ENCODE measurements at places on chromosomes 7 and 10. TPM values are rescaled to one million over a fixed set of nuclear protein-coding genes. Genes with fewer than 3 reads are reported as not detected.
A peak's percentile ranks its signal among the peaks of the same experiment; 100 is the strongest.

DNA sequence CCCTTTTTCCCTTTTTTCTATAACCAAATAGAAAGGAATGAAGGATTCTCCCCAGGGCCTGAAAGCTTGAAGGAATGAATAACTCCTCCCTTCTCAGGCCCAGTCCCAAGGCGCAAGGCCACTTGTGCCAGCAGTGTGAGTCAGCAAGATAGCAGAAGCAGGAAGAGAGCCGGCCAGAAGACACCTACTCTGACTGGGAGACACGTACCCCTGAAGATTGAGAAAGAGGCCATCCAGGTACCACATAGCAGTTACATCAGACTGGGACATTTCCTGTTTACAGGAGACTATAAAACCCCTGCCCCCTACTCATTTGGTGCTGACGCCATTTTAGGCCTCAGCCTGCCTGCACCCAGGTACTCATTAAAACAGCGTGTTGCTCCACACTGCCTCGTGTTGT lies 65.5 kb downstream of the LRRC17 start:
- H3K4me3 ChIP-seq: no peak overlapping the region
- no peaks in the 10 kb centered on the region for H3K4me1 ChIP-seq

- peaks cover 2% of the 10 kb centered on the region for H3K4me1 ChIP-seq
- H3K4me3 ChIP-seq: no peak overlapping the region
- no peak overlapping the region for H3K27ac ChIP-seq
- DNase-seq: no peak
- peaks cover 2% of the 10 kb centered on the region for H3K36me3 ChIP-seq
- peaks cover 71% of the 10 kb centered on the region for H3K27me3 ChIP-seq
Observed at GRCh38 chr7:8441106-8441965, 7.9 kb downstream of the NXPH1 start.

DNA sequence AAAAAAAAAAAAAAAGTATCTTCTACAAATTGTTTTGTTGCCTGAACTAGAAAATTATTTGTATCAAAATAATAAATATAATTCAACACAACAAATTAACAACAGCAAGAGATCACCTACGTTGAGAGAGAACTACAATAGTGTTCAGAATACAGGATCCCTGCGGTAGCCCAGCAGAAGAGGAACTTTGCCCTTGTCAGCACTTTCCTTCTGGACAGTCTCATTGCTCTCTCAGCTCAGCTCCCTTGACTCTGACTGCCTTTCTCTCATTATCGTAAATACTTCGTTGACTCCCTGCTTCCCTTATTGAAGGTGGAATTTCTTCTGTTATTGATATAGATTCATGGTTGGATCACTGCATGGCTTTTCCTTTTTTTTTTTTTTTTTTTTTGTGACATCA lies 469.5 kb upstream of the VSTM2A start:
- no peak for DNase-seq
- no peak overlapping the region for H3K27ac ChIP-seq
- H3K4me1 ChIP-seq: no peaks in the 10 kb centered on the region
- H3K4me3 ChIP-seq: no peak overlapping the region
- H3K27me3 ChIP-seq: no peaks in the 10 kb centered on the region
- H3K36me3 ChIP-seq: no peaks in the 10 kb centered on the region

GRCh38 chr7:27202862-27203134 lies 2.9 kb upstream of the HOXA13 start:
- no peak for DNase-seq
- peaks cover 5% of the 10 kb centered on the region for H3K36me3 ChIP-seq
- H3K27me3 ChIP-seq: peaks cover 84% of the 10 kb centered on the region
- peaks cover 13% of the 10 kb centered on the region for H3K4me1 ChIP-seq
- no peak overlapping the region for H3K4me3 ChIP-seq

DNA sequence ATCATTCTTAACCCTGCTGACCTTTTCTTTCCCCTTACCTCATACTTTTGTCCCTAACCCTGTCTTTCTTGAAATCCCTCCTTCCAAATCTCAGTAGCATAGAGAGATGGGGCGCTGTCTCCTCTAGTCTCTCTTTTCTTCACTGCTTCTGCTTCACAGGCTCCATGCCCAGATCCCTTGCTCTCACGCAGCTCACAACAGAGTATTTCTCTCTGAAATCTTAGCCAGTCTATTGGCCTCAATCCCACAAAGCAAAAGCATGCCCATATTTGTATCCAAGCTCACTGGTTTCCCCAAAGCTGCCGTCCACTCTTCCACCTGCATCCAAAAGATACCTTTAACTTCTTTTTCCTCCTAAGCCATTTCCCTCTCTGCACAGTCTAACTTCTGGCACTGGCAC lies 526.8 kb downstream of the PLXDC2 start:
- H3K4me3 ChIP-seq: no peak overlapping the region
- H3K4me1 ChIP-seq: no peaks in the 10 kb centered on the region
- H3K27ac ChIP-seq: no peak overlapping the region
- H3K36me3 ChIP-seq: no peaks in the 10 kb centered on the region
- H3K27me3 ChIP-seq: no peaks in the 10 kb centered on the region

- no peak overlapping the region for H3K4me3 ChIP-seq
- no peaks in the 10 kb centered on the region for H3K27me3 ChIP-seq
- H3K4me1 ChIP-seq: peaks cover 21% of the 10 kb centered on the region
- H3K36me3 ChIP-seq: peaks cover 7% of the 10 kb centered on the region
- no peak for DNase-seq
Observed at GRCh38 chr7:148935451-148935850, 51.4 kb upstream of the EZH2 start.

GRCh38 chr7:114218283-114218682 lies 196.3 kb upstream of the FOXP2 start:
- H3K4me3 ChIP-seq: no peak overlapping the region
- no peak for DNase-seq
- H3K36me3 ChIP-seq: no peaks in the 10 kb centered on the region

GRCh38 chr7:25894002-25894901 lies 257.7 kb upstream of the NFE2L3 start:
- peak; percentile 76 for DNase-seq
- H3K4me1 ChIP-seq: peaks cover 25% of the 10 kb centered on the region
- H3K27me3 ChIP-seq: peaks cover 20% of the 10 kb centered on the region
- H3K27ac ChIP-seq: no peak overlapping the region
- H3K4me3 ChIP-seq: peak overlapping the region; percentile 75
- peaks cover 2% of the 10 kb centered on the region for H3K36me3 ChIP-seq

- H3K4me1 ChIP-seq: peaks cover 65% of the 10 kb centered on the region
- no peaks in the 10 kb centered on the region for H3K27me3 ChIP-seq
- H3K27ac ChIP-seq: peak overlapping the region; percentile 99
- H3K4me3 ChIP-seq: peak overlapping the region; percentile 100
- DNase-seq: peak; percentile 73
Observed at GRCh38 chr7:142796501-142797390, 26.0 kb downstream of the PRSS2 start.

DNA sequence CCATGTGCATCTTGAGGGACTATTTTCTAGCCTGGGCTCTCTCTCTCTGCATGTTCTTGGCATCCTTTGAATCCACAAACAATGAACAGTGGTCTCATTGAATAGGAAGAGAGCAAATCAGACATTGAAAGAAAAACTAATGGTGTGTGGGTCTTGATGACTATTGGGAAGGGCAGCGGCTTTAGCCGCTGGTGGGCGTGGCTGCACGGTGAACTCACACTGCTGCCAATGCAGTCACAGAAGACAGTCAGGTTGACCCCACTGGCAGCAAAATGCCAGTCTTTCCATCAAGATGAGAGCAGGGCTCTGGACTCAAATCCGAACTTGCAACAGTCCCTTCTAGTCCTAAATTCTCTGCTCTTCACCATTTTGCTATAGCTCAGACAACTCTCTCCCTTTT lies 91.0 kb downstream of the ADARB2 start:
- DNase-seq: no peak
- no peak overlapping the region for H3K4me3 ChIP-seq
- H3K36me3 ChIP-seq: no peaks in the 10 kb centered on the region
- no peak overlapping the region for H3K27ac ChIP-seq

DNA sequence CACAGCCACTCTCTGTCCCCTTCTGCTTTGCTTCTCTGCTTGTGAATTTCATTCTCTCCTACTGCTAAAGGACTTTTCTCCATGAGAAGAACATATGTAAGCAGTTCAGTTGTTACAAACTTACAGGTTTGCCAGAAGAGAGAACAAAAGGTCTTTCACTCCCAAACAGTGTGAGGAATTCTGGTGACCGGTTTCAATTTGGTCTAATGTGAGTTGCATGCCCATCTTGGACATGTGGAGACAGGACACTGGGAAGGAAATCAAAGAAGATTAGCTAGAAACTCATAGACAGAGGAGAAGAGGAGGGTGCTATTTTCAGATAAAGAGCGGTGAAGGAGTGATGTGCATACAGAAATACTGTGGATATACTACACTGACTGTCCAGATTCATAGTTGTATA lies 209.5 kb upstream of the INHBA start:
- no peaks in the 10 kb centered on the region for H3K4me1 ChIP-seq
- H3K27me3 ChIP-seq: peaks cover 14% of the 10 kb centered on the region
- no peak for DNase-seq
- no peaks in the 10 kb centered on the region for H3K36me3 ChIP-seq
- H3K27ac ChIP-seq: no peak overlapping the region

DNA sequence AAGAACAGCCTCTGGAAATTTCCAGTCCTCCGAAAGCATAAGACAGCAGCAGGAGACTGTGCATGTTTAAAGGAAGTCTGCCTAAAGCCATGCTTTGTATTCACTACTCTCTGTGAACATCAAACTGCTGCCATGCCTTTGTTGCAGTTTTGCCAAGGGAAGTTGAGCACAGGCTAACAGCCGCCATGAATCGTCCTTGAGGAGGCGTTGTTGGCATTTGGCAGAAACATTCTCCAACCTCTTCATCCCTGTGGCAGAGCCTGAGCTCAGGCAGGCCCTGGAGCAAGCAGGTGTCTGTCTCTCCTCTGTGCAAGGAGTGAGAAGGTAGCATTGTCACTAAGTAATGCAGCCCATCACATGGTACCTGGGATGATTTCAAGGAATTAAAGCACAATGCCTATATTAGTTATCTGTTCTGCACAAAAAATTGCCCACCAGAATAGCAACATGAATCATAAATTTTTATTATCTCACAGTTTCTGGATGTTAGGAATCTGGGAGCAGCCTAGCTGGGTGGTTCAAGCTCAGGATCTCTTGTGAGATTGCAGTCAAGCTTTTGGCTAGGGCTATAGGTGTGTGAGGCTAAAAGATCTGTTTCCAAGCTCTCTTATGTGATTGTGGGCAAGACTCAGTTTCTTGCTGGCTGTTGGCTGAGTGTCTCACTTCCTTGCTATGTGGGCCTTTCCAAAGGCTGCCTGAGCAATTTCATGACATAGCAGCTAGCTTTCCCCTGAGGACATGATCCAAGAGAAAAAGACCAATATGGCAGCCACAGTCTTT lies 46.5 kb upstream of the KIAA1217 start:
- H3K36me3 ChIP-seq: no peaks in the 10 kb centered on the region
- no peaks in the 10 kb centered on the region for H3K27me3 ChIP-seq

GRCh38 chr7:49791088-49791741 lies 17.8 kb downstream of the VWC2 start:
- H3K4me3 ChIP-seq: no peak overlapping the region
- no peaks in the 10 kb centered on the region for H3K4me1 ChIP-seq
- DNase-seq: no peak
- H3K27ac ChIP-seq: no peak overlapping the region

- H3K4me1 ChIP-seq: peaks cover 19% of the 10 kb centered on the region
- no peak overlapping the region for H3K27ac ChIP-seq
- H3K36me3 ChIP-seq: peaks cover 14% of the 10 kb centered on the region
- DNase-seq: no peak
- H3K4me3 ChIP-seq: no peak overlapping the region
Observed at GRCh38 chr7:130425796-130426195, 15.0 kb downstream of the CEP41 start.

DNA sequence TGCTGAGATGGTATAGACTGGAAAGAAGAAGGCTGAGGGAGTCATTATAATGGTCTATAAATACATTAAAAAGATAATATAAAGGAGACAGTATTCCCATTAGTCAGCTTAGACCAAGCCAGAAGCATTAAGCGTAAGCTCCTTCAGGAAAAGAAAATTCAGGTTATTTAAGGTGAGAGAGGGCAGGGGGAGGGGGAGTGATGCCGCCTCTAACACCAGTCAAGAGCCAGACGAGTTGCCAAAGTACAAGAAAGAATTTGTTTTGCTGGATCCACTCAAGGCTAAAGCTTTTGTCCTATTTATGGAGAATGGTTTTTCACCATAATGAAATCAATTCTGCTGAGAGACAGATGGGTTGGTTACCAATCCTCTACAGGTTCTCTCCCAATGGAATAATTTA lies 99.3 kb downstream of the CFAP58 start:
- no peak overlapping the region for H3K27ac ChIP-seq
- H3K4me1 ChIP-seq: no peaks in the 10 kb centered on the region
- no peak for DNase-seq
- H3K36me3 ChIP-seq: no peaks in the 10 kb centered on the region

GRCh38 chr7:155468785-155469148 lies 10.8 kb downstream of the EN2 start:
- H3K27me3 ChIP-seq: peaks cover 84% of the 10 kb centered on the region
- H3K27ac ChIP-seq: no peak overlapping the region
- no peak for DNase-seq
- H3K4me1 ChIP-seq: peaks cover 7% of the 10 kb centered on the region
- H3K36me3 ChIP-seq: no peaks in the 10 kb centered on the region

- H3K4me3 ChIP-seq: no peak overlapping the region
- peaks cover 38% of the 10 kb centered on the region for H3K4me1 ChIP-seq
- H3K36me3 ChIP-seq: peaks cover 75% of the 10 kb centered on the region
- no peak overlapping the region for H3K27ac ChIP-seq
- H3K27me3 ChIP-seq: no peaks in the 10 kb centered on the region
Observed at GRCh38 chr7:42924223-42924838, 7.6 kb downstream of the PSMA2 start.

- H3K27ac ChIP-seq: no peak overlapping the region
- DNase-seq: no peak
- no peak overlapping the region for H3K4me3 ChIP-seq
- H3K36me3 ChIP-seq: no peaks in the 10 kb centered on the region
Observed at GRCh38 chr10:122671355-122671754, 28.3 kb downstream of the C10orf120 start.

- no peak for DNase-seq
- H3K4me1 ChIP-seq: peaks cover 39% of the 10 kb centered on the region
- no peak overlapping the region for H3K27ac ChIP-seq
- no peak overlapping the region for H3K4me3 ChIP-seq
- H3K27me3 ChIP-seq: no peaks in the 10 kb centered on the region
Observed at GRCh38 chr10:3772361-3773171, 12.4 kb downstream of the KLF6 start.

GRCh38 chr7:105493196-105493922 lies 28.7 kb downstream of the PUS7 start:
- no peak overlapping the region for H3K27ac ChIP-seq
- peaks cover 21% of the 10 kb centered on the region for H3K36me3 ChIP-seq
- H3K4me1 ChIP-seq: no peaks in the 10 kb centered on the region
- H3K27me3 ChIP-seq: no peaks in the 10 kb centered on the region
- H3K4me3 ChIP-seq: no peak overlapping the region

- H3K4me3 ChIP-seq: no peak overlapping the region
- H3K36me3 ChIP-seq: peaks cover 92% of the 10 kb centered on the region
- no peaks in the 10 kb centered on the region for H3K27me3 ChIP-seq
- H3K27ac ChIP-seq: peak overlapping the region; percentile 63
- no peak for DNase-seq
- H3K4me1 ChIP-seq: peaks cover 49% of the 10 kb centered on the region
Observed at GRCh38 chr10:6023661-6024333, 38.4 kb downstream of the IL2RA start.

Gene FAM149B1
- 10.5 TPM for total RNA-seq

Gene C10orf95
- total RNA-seq: 0.33 TPM

Gene GIMAP6
- 35.8 TPM for total RNA-seq

Gene PNLIP
- not detected for total RNA-seq

Gene GDF2
- not detected for total RNA-seq

Gene TMEM243
- total RNA-seq: 46.1 TPM

Measured in activated CD4-positive, alpha-beta T cell treated with anti-CD3 and anti-CD28 coated beads, Interleukin-2, amount 10 ng/mL, durations not matched to agents 24 days and 14 days (primary cell).